ENCODE measurements at places on chromosomes 2 and 18.

DNA sequence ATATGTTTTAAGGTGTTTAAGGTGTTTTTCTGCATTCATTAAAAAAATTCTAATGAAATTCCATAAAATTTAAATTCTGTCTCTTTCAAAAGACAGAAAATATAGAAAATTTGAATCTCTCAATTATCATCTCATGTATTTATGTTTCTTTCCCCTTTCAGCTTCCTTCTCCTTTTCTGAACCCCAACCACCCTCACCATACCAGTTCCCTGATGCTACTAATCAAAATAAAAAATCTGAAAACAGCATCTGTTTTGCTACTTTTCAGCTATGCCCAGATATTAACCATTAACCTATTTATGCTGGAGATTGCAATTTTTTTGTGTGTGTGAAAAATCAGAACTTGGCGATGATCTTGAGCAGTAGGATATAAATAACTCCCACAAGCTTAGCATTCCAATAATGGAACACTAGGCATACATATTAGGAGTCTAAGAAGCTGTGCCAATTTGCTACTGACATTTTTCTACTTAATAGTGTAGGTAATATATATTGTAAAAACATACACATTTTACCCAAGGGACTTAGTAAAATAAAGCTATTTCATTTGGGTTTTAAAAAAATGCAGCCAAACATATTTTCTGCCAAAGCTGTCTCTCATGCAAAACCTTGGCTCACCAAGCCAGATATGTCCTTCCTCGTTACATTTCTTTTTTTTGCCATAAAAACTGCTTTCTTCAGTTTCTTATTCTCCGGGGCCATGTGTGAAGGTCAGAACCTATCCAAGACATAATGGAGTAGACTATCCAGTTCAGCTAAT lies 32.6 kb upstream of the AGPS start:
- DNase-seq, result no peak

GRCh38 chr2:65649811-65650589 lies 217.6 kb upstream of the SPRED2 start:
- no peak for DNase-seq

GRCh38 chr2:236546561-236547002 lies 23.0 kb upstream of the ACKR3 start:
- DNase-seq, result no peak

GRCh38 chr18:22564036-22564435 lies 146.3 kb upstream of the CTAGE1 start:
- DNase-seq, result no peak

GRCh38 chr18:48892146-48892855 lies 58.5 kb downstream of the SMAD7 start:
- no peak for DNase-seq

GRCh38 chr18:39455285-39455684 lies 1889.7 kb upstream of the CELF4 start:
- no peak for DNase-seq

DNA sequence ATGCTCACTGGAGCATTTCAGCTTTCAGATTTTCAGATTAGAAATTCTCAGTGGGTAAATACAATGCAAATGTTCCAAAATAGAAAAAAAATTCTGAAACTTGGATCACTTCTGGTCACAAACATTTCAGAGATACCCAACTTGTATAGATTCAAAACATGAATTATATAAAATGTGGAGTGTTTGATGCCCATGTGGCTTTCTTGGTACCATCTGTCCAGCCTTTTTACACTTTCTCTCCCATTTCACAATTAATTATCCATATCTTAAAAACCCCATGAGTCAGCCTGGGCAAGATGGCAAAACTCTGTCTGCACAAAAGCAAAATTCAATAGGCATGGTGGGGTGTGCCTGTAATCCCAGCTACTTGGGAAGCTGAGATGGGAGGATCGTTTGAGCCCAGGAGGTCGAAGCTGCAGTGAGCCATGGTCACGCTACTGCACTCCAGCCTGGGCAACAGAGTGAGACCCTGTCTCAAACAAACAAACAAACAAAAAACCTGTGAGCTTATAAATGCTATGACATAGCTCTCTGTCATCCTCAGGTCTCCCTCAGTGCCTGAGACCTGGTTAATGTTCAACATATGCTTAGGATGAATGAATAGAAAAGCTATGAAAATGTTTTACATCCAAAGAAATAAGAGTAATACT lies 146.3 kb upstream of the TTC39C start:
- DNase-seq, result no peak

DNA sequence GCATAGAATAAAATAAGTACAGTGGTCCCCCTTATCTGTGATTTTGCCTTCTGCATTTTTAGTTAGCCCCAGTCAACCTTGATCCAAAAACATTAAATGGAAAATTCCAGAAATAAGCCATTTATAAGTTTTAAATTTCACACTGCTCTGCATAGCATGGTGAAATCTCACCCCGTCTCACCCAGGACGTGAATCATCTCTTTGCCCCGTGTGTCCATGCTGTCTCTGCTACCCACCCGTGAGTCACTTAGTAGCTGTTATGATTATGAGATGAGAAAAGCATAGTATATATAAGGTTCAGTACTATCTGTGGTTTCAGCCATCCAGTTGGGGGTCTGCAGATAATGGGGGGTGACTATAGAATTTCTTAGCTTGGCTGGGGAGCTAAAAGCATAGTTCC lies 67.3 kb downstream of the RHBDD1 start:
- DNase-seq, result no peak

DNA sequence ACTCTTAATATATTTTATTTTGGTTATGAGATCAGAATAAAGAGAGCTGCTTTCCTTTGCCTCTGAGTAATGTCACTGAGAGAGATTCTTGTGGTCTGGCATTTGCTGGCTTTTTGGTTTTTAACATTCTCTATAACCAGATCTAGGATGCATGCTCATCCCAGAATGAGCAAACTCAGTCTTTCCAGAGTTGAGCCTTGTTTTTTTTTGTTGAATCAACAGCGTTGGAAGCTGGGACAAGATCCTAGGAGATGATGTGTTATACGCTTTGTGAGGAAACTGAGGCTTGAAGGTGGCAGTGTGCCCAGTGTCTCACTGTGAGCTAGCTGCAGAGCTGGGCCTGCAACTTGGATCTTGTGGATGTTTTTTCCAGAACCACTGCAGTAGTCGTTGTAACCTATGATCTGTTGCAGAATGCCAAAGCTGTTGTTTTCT lies 19.5 kb downstream of the MYO1B start:
- no peak for DNase-seq

DNA sequence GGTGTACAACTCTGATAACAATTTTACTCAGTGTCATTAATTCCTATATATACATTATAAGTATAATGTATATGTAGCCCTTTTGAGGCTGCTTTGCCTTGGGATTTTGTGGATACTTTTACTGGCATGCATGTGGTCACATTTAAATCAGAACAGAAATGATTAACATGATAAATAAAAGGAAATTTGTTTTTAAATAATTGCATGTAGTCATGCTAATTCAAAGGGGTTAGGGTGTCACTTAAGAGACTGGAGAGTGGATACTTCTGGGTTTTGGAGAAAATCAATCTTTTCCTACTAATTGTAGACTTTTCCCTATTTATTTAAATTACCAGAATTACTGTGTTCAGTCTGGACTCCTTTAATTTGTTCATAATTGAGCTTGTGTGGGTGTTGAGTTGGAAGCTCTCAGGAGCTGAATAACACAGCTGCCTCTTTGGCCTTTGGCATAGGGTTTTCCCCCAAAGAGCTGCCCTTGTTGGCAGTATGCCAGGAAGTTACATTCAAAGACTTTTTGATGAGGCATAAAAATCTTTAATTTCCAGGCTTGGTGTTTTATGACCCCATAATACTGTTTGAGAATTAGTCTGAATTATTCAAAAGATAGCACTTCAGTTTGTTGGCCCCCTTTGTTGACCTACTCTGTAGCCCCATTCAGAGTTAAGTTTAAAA lies 484.7 kb upstream of the NRP2 start:
- DNase-seq, result no peak

GRCh38 chr2:43179942-43180341 lies 46.5 kb downstream of the ZFP36L2 start:
- no peak for DNase-seq

DNA sequence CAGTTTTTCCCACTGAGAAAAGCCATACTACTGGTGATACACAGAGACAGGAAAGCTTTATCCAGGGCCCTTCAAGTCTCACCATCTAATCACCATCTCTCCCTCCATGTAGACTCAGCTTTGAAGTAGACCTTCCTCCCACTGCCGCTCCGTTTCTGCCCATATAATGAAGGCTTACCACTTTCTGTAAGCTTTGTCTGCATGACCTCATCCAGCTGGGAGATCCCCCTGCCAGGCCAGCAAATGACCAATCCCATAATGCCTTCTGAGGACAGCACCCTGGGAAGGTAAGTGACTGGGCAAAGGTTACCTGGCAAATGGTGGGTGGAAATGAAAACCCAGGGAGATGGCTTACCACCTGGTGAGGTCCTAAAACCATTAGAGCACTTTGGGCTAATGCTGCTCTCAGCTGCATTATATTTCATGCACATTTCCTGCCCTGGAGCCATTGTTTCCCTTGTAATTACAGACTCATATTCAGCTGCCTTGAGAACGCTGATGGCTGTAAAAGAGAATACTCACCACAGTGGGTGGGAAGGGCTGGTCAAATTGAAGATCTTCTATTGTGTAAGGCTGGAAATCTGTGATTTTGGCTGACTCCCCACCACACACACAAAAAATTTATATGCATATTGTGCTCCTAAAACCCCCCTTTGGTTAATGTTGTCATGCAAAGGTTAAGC lies 350.7 kb upstream of the SYT4 start:
- no peak for DNase-seq

GRCh38 chr2:84631047-84631446 lies 114.7 kb downstream of the DNAH6 start:
- no peak for DNase-seq

- DNase-seq, result peak; percentile 49
Observed at GRCh38 chr18:24397694-24398368, at the start of gene OSBPL1A. TSS of gene OSBPL1A (minus strand) at chr18:24397824. CDS start at chr18:24377533, 20,291 bp downstream.

DNA sequence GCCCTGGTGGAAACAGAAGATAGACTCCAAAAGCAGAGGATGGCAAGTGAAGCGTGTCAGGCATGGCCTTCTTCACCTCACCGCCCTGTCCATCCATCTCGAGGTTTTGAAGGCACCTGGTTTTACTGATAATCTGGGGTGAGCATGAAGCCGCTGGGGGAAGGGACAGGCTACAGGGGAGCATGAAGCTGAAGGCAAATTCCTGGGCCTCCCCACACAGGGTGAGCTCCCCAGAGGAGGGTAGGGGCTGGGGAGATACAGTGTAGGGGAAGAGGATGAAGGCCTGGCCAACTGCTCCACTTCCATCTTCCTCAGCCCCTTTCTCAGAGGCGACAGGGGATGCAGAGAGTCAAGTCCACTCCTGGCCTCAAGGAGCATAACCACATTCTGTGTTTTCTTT lies 228.3 kb upstream of the SMAD2 start:
- no peak for DNase-seq

GRCh38 chr2:22930781-22931180 lies 454.2 kb upstream of the KLHL29 start:
- no peak for DNase-seq

GRCh38 chr2:9799729-9800632 lies 43.3 kb upstream of the TAF1B start:
- peak; percentile 66 for DNase-seq

- no peak for DNase-seq
Observed at GRCh38 chr18:21071071-21071470, 40.5 kb downstream of the ROCK1 start.

DNA sequence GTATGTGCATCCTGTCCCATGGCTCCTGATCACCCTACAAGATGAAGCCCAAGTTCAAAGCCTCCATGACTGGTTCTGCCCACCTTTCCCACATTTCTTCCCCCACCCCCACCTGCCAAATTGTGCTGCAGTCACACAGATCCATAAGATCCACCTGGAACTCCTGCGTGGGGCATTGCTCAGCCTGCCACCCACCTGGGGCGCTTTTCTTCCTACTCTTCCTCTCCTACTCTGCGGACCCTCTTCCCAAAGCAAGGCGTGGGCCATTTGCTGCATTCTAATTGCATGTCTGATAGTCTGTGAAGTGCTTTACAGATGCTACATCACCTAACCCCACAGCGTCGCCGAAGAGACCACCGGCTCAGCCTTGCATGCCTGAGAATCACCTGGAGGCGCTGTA lies 402.4 kb upstream of the ID2 start:
- DNase-seq, result no peak

GRCh38 chr2:233497692-233498091 lies 68.9 kb downstream of the USP40 start:
- no peak for DNase-seq

GRCh38 chr18:74861154-74861553 lies 263.5 kb downstream of the ZNF407 start:
- no peak for DNase-seq

DNA sequence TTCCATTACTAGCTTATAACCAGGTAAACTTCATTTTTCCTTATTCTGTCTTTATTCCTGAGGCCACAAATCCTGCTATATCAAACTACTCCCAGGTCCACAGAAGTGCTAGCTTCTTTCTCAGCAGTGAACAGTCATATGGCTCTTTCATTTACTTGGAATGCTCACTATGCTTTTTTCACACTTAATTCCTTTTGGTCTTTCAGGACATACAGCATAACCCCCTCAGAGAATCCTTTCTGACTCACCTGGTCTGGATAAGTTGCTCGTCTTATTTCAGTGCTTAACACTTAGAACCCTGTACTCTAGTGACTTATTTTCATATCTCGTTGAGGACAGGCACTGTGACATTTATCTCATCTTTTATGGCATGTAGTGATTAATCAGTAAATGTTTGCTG lies 325.0 kb upstream of the UBE2E3 start:
- DNase-seq, result no peak

DNA sequence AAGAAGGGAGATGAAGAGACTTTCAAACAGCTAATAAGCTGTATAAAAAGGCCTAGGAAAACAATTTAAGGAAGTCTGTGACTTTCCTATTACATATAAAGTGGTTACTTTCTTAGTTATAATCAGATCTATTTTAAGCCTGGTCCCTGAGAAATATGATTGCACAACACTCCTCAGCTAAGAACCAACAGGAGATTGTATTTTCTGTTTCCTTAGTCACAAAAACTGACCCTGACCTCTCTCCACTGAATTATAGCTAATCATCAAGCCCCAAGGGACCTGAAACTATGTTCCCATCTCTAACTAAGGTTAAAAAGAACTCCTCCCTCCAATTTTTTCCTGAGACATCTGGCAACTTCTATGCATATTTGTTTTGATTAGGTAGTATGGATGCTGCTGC lies 106.9 kb downstream of the ROCK1 start:
- DNase-seq, result no peak

DNA sequence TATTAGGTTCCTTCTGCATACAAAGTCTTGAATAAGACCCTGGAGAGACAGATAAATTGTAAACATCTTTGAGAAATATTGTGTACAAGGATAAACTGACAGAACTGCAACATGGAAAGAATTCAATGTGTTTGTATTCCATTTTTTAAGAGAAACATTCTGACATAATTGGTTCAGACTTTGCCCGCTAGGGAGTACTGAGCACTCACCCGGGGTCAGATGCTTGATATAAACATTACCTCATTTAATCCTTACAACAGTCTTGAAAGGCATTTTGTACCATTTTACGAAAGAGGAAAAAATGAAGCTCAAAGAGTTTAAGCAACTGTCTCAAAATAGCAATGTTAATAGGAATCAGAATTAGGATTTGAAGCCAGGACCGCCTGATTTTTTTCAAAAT lies 416.7 kb upstream of the CRIM1 start:
- DNase-seq, result no peak

GRCh38 chr2:133942398-133942797 lies 311.5 kb upstream of the MGAT5 start:
- no peak for DNase-seq

- no peak for DNase-seq
Observed at GRCh38 chr2:213306316-213306942, 22.2 kb downstream of the SPAG16 start.
